Activated T-cell treated with anti-CD3 and anti-CD28 coated beads, Interleukin-2, amount 50 U/mL, for 24 hours (primary cell): ENCODE measurements at places on chromosomes 6 and 20.

DNA sequence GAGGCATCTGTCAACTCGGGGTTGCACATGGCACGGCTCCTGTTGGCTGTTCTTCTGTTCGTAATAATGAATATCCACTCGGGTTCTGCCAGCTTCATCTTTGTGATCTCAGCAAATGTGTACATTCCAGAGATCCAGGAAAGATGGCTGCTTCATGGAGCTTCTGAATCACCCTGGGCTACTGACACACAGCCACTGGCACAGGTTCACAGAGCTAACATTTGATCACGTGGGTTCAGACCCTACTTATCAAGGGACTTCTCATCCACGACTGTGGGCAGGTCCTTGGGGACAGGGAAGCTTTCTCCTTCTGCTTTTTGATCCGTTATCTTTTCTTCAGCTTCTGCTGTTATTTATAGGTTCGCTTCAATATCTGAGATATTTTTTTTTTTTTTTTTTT is 18.1 kb downstream of the PPP1R3G start:
- DNase-seq: no peak

GRCh38 chr6:34506718-34507117 is 40.8 kb downstream of the PACSIN1 start:
- no peak for DNase-seq

DNA sequence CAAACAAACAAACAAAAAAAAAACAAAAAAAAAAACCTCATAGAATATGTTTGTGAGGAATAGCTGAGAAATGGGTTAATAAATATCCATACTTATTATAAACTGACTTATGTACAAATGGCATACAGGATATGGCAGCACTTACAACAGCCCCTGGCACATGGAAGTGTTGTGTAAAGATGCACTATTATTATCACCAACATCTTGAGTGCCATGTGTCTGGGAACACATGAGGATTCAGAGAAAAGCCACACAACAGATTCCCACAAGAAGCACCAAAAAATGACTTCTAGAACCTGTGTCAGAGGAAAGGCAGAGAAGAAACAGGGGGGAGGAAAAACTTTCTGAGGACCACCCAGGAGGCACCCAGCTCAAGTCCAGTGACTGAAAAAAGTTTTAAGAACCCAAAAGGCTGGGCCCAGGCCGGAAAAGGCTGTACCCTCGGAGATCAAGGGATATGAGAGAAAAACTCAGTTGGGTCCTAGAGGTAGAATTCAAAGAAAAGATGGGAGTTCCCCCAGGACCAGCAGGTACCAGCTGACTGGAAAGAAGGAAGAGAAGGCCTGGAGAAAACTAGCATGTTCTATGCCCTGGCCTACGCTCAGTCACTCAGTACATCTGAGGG is 9.4 kb upstream of the TAF8 start:
- DNase-seq: no peak

DNA sequence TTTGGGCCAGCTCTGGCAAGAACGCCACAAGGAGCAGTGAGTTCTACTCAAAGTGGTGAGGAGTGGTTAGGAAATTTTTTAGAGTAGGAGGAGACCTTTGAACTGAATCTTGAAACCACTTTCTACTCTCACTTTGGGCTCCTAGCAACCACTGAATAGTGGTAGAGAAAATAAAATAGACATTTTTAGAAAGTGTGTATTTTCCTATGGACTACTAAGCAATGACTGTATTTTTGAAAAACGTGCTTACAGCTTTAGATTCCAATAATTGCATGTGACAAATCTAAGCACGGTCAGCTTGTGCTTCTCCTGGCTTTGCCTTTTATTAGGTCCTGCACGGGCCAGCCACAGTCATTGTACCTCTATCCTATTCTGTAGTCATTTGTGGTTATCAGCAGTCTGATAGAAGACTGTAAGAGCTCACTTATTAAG is 8.7 kb upstream of the IFNGR1 start:
- no peak for DNase-seq

DNA sequence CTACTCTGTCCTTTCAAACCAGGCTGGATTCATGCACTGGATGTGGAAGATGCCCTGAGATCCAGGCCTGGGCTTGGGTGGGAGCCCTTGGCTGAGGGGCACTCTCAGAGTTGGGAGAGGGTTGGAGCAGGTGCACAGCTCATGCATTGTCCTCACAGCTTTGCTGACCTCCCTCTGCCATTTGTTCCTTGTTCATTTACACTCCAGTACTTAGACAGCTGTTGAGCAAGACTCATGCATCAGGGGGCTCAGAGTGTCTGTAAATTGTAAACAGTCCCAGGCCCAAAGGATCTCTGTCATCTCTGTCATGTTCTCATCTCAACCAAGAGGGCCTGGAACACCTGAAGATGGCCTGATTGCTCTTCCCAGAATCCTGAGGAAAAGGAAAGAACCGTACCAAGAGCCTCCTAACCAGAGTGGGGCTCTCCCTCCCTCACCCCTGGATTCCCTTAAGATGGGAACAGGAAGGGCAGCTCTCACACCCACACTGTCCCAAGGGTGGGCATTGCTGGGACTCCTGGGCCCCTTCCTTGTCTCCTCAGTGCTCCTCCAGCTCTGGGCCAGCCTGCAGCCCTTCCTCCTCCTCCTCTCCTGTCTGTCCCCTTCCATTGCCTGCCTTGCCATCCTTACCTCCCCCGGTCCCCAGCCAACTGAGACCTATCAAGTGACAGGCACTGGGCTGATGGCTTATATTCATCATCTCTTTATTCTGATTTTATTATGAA is 132.9 kb downstream of the FOXO3 start:
- no peak for DNase-seq

DNA sequence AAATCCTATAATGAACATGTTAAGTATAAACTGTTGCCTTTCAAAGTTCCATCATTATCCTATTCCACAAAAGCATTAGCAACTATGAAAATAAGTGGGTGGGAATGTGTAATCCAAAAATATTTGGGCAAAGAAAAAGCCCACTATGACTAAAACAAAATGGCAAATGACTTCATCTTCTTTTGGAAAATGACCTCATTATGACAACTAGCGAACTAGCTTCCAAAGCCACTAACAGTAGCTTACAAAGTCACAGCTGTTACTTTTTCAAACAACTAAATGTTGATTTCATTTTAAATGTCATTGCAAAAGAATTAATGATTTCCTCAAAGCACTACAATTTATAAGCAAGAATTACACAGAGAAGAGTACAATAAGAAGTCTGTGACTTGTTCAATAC is 49.8 kb upstream of the RUNX2 start:
- DNase-seq: no peak

- no peak for DNase-seq
These were observed 35.5 kb downstream of the WRNIP1 start for GRCh38 chr6:2800552-2801316.
